CD4-positive, alpha-beta T cell treated with Interleukin-6 at 100 ng/mL for 8 hours (primary cell): ENCODE measurements at places on chromosomes 16 and 17.

DNA sequence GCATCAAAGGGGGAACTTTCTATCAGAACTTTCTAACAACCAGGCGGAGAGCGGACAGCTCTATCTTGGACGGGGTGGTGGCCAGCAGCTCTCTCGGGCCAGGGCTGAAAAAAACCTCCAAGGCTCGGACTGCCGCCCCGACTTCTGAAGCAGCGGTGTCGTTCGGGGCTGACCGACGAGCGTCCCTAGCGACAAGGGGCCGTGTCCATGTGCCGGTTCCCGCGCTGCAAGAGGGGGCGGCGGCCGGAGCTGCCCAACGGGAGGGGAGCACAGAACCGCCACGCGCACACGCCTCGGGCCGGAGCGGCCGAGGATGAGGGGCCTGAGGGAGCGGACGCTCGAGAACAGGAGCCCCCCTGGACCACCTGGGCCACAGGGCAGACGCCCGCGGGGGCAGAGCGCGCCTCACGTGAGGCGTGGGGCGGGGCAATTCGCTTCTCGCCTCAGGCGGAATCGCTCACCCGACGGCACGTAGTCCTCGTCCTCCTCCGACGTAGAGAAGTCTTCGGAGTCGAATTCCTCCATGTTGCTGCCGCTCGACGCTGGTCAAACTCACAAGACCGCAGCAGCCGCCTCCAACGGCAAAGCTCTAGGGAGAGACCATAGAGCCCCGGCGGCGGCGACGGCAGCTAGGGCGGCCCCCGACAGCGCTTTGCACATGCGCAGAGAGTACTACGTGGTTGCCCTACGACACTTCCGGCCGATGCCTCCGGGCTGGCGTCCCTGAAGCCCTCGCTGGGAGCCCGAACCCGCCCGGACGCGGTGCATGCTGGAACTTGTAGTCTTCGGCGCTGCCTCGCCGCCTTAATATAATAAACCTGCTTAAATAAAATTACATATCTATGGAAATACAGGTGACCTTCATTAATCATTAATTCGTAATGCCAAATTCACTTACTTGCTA lies at the start of gene CFDP1:
TSS of gene CFDP1 (minus strand) at position 676 of the 904 bp plus-strand sequence. CDS start at position 525, 151 bp downstream.
- peak; percentile 94 for DNase-seq

DNA sequence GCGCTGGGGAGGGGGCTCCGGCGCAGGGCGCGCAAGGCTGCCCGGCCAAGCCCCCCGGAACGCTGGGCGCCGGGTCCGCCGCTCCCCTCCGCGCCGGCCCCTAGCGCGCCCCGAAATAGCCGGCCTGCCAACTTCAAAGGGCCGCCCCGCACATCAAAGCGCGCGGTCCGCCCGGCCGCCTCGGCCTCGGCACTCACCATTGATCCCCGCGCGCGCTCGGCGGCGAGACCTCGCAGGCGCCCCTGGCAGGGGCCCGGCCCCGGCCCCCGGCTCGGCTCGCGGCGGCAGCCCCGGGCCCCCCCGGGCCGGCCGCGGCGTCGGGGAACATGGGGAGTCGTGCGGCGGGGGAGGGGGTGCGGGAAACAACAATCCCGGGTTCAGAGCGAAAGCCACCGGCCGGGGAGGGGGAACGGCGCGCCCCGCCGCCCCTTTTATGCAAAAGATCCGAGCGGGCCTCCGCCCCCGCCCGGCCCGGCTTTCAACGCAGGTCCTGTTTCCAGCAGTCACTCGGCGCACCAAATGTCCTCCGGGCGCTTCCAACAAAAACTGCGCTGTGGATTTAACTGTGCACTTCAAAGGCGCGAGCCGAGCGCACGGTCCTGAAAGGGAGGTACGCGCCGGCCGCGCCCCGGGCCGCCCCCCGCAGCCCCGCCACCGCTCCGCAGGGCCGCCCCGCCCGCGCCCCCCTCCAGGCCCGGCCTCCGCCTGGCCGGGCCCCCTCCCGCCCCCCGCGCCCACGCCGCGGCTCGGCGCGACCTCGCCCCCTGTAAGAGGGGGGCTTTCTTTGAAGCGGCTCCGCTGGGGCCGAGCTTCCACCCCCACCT lies 608 bp downstream of the AXIN2 start:
- DNase-seq = peak; percentile 73

- DNase-seq = no peak
These were observed 19.7 kb downstream of the MEAK7 start for GRCh38 chr16:84484579-84485254.

GRCh38 chr17:59631276-59631675 lies 11.6 kb downstream of the CLTC start:
- DNase-seq = no peak

DNA sequence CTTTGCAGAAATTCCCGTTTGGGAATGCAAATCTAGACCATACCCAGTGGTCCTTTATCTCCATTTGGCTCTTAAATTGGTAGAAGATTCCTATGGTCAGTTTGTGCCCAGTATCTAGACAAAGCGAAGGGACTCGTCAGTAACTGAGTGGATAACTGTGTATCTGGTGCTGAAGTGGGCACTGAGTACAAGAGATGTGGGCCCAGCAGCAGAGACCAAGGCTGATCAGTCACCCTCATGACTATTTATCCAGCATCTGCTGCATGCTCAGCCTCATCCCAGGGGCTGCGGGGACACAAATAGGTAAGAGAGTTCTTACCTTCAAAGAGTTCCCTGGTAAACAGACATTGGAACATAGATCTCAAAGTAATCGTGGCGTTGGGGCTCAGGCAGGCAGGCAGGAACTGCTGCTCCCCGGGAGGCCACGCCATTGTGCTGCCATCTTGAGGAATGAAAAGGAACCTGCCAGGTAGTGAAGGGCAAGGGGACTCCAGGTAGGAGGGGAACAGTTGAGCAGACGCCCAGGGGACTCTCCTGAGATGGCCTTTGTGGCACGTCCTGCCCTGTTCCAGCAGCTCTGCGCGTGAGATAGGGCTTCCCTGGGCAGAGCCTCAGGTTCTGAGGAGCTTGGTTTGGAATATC lies 10.3 kb downstream of the NT5M start:
- DNase-seq = peak; percentile 78

GRCh38 chr17:48909783-48910182 lies 1.6 kb downstream of the UBE2Z start:
- no peak for DNase-seq

DNA sequence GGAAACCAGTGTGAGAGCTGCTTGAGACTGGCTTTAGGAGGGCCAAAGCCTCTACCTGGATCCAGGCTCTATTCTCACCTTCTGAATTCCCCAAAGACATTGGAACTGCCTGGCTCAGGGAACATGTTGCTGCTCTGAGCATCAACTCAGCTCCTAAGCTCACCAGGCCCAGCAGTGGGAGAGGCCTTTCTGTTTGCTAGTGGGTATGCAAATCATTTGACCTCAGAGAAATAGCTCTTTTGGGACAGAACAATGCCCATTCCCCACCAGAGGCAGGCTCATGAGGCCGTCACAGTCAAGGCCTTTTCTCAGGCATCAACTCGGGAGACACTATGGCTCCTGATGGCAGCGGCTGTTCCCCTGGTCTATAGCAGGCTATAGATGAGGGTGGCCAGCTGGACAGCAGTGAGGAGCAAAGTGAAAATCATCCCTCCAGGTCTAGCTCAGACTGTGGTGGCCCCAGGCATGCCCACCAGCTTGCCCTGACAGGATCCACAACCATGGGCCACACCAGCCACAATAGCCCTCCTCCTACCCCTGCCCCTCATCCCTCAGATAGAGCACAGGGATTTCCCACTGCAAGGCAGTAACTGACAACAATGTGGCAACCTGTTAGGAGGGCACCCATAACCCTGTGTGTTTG lies 30.4 kb upstream of the GFOD2 start:
- no peak for DNase-seq

DNA sequence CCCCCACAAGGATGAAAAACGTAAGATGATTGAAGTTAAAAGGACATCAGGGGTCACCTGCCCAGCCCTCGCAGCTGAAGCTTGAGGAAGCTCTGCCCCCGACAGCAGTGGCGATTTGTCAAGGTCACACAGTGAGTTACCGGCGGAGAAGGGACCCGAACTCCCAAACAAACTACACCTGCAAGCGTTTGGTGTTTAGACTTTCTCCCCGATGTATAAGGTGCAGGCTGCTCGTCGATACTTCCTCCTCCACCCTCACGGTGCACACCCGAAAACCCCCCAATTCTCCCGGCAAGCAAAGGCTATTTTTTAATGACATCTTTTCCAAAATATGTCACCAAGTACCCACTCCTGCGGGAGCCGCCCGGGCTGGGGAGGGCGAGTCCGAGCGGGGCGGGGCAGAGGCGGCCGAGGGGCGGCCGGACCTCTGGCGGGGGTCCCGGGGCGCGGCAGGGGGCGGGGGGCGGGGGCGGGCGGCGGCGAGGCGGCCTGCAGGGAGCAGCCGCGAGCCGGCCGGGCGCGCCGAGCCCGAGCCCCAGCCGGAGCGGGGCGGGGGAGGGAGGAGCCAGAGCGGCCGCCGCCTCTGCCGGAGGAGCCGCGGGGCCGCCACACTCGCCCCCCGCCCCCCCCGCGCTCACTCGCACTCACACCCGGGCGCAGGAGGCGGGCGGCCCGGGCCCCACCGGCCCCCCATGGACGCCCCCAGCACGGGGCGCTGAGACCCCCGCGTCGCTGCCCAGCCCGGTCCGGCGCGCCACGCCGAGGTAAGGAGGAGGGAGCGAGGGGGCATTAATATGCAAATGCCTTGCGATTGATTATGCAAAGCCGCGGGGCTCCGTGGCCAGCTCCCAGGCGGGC lies at the start of gene THRA:
TSS of gene THRA (plus strand) at position 637 of the 858 bp plus-strand sequence. CDS start 11,524 bp downstream, outside the sequence.
- peak; percentile 65 for DNase-seq

- DNase-seq = no peak
These were observed 7.0 kb upstream of the TBX2 start for GRCh38 chr17:61392679-61393078.

DNA sequence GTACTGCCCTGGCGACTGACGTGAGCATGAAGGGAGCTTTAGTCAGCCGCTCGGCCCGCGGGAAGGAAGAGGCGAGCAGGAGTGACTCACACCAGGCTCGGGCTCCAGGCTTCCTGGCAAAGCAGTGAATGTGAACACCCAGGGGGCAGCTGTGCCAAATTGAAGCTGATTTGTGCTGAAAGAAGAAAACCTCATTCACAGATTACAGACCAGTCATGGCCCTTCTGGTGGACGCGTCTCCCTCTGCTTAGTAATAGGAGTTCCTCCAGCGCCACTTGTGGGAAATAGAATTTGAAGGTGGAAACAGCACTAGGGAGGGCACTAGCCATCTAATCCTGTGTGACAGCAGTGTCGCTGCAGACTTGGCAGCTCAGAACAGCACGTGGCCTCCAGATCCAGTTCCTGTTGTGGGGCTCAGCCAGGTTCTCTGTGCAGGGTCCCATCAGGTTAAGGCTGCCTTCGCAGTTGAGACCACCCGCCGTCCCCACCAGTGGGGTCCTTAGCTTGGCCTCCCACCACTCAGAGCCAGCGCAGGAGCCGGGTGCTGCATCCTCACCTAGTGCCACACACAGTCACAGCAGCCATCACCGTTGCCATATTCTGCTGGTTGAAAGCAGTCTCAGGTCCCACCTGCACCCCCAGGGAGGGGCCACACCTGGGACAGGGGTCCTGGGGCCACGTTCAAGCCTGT lies 164.5 kb upstream of the CHMP6 start:
- no peak for DNase-seq

DNA sequence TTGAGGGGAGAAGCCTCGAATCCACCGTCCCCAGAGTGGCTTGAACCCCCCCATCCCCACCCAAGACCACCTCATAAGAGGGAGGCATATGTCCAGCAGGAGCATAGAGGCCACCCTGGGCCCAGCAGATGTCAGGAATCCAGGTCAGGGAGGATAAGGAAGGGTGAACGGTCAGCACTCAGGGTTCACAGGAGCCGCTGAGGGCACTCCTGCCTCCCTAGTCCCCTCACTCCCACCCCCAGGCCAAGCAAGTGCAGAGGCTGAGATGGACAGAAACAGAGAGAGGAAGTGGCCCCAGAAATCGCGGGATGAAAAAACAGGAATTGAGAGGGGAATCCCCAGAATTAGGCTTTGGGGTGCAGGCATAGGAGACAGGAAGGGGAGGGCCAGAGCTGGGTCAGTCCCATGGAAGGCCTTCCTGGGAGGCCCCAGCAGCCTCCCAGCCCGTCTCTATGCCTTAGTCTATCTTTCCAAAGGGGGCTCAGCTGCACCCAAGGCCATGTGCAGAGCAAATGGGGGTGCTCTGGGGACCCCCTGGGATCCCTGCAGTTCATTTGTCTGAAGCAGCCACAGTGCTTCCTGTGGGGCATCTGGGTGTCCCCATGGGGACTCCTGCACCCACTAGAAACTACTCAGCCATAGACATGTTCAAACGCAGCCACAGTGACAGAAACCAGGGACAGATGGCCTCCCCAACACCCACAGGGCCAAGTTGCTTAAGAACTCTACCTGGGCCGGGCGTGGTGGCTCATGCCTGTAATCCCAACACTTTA lies 1.7 kb downstream of the CMTM3 start:
- no peak for DNase-seq

- no peak for DNase-seq
These were observed 18.1 kb upstream of the GHDC start for GRCh38 chr17:42212382-42212781.

GRCh38 chr17:33797181-33797580 lies 457.9 kb upstream of the CCL2 start:
- no peak for DNase-seq

GRCh38 chr16:35714665-35715064 lies 2255.3 kb downstream of the TP53TG3F start:
- DNase-seq = no peak

GRCh38 chr17:36858119-36859002 lies 78.9 kb upstream of the LHX1 start:
- DNase-seq = no peak

- no peak for DNase-seq
These were observed 16.9 kb downstream of the SCN4A start for GRCh38 chr17:63955791-63956190.

DNA sequence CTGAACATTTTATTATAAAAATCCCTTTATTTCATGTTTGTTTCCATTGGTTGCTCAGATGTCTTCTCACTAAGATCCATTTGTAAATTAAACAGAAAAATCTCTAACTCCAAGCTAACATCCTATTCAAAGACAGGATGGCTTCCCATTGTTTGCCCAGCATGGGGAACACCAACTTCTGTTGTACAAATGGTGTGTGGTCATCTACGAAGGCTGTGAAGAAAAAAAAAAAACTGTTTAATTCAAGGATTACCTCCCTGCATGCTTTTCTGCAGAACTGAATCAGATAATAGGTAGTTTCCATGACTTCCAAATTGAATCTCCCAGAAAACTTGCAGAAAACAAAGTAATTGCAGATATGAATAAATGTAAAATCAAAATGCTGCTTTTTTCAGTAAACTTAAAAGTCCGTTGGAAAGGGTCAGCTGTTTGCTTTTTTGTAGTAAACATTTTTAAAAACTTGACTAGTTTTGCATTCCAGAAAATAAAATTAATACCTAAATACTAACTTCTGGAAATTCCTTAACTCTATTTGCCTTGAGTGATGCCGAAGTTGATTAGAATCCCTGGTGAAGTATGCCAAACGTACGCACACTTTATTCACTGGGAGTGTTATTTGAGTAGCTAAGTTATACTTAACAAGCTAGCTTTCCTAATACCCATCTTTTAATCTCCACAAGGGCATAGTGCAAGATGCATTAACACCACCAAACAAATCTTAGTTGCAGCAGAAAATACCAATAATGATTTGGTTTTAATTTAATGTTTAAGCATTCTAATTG lies 7.7 kb downstream of the SALL1 start:
- no peak for DNase-seq

DNA sequence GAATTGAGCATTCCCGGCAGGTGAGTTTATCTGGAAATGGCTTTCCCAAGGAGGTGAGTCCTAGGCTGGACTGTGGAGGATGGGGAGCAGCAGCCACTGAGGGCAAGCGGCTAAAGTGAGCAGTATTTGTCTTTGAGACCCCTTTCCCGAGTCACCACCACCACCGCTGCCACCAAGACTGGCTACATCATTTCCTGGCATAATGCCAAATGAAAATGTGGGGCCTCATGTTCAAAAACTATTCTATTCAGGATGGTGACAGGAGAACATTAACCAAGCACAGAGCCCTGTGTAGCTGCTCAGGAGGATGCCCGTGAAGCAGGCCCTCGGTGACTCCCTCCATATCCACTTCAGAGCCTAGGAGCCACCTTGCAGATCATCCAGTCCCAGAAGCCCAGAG lies 46.0 kb downstream of the NOG start:
- no peak for DNase-seq
